ENCODE measurements at places on chromosomes 5 and 9. TPM values are rescaled to one million over a fixed set of nuclear protein-coding genes. Genes with fewer than 3 reads are reported as not detected.

The IFNA21 gene
- polyA plus RNA-seq: not detected

- H3K36me3 ChIP-seq: no peaks in the 10 kb centered on the region
- peaks cover 25% of the 10 kb centered on the region for H3K4me1 ChIP-seq
- H3K4me3 ChIP-seq: no peak overlapping the region
- no peak overlapping the region for H3K27ac ChIP-seq
Observed at GRCh38 chr9:111963995-111964394, 67.4 kb downstream of the UGCG start.

DNA sequence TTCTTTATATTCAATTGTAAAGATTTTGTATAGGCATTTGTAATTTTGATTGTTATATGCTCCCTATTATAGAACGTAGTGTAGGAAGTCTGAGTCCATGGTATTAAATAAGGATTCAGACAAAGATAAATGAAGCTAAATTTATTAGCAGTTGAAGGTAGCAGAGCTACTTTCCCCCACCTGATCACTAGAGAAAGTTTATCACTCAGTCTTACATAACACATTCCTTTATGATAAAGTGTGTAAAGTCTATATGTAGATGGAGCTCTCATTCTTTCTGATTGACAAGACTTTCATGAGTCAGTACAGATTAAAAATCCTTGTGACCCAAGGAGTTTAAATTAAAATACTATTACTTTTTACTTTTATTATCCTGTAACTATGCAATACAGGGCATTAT is 2.3 kb upstream of the MIER3 start:
- H3K27ac ChIP-seq: no peak overlapping the region
- H3K4me3 ChIP-seq: no peak overlapping the region
- H3K4me1 ChIP-seq: peaks cover 2% of the 10 kb centered on the region
- no peaks in the 10 kb centered on the region for H3K36me3 ChIP-seq
- no peak for DNase-seq
- H3K27me3 ChIP-seq: peaks cover 18% of the 10 kb centered on the region

The HMMR gene
- 10.6 TPM for polyA plus RNA-seq

GRCh38 chr9:89961616-89962341 is 357.0 kb downstream of the GADD45G start:
- DNase-seq: peak; percentile 17
- H3K27me3 ChIP-seq: no peaks in the 10 kb centered on the region
- peak overlapping the region; percentile 64 for H3K27ac ChIP-seq

DNA sequence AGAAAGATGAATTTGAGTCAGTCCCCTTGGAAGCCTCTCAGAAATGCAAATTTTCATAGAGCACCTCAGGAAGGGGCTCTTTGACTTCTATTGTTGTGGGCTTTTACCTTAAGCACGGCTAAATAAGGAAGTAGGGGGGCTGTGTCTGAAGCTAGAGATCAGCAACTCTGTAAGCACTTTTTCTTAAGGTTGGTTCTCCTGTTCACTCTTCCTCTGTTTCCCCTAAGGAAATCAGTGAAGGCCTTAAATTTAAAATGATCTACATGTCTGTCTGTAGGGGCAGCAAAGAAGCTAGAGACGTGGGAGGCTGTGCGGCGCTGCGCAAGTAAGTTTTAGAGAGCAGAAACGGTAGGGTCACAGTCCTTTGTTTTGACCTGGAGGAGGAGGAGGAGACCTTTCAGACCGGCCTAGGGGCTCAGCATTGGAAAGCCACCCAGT is 1.2 kb upstream of the CDC14B start:
- H3K4me1 ChIP-seq: 0 out of 2 replicates have a peak, but pooled peaks cover 2% of the 10 kb centered on the region
- H3K27me3 ChIP-seq: no peaks in the 10 kb centered on the region
- DNase-seq: no peak
- no peaks in the 10 kb centered on the region for H3K36me3 ChIP-seq

GRCh38 chr9:114155263-114155994 is at the start of gene COL27A1:
Gene COL27A1, plus strand, starts transcription at chr9:114155537. Its CDS starts 414 bp downstream, at chr9:114155951.
- peaks cover 25% of the 10 kb centered on the region for H3K27me3 ChIP-seq
- peaks cover 10% of the 10 kb centered on the region for H3K4me1 ChIP-seq
- H3K27ac ChIP-seq: peak within 1 kb of the TSS; percentile 78
- H3K4me3 ChIP-seq: peak within 1 kb of the TSS; percentile 94
- H3K36me3 ChIP-seq: no peaks in the 10 kb centered on the region

Measured in IMR-90 (cell line).